Right cardiac atrium (tissue), 5 donors: ENCODE measurements at places on chromosomes 11 and 22. TPM values are rescaled to one million over a fixed set of nuclear protein-coding genes. Genes with fewer than 3 reads are reported as not detected.

Gene FERMT3
- 5.2 TPM for polyA plus RNA-seq

Gene DRD2
- polyA plus RNA-seq, result 0.05 TPM

Gene MIOX
- polyA plus RNA-seq, result not detected

Gene KRTAP5-8
- not detected for polyA plus RNA-seq

Gene SSTR3
- polyA plus RNA-seq, result not detected

Gene OLFML1
- 6.9 TPM for polyA plus RNA-seq

Gene SLC22A12
- polyA plus RNA-seq, result not detected

Gene E2F8
- 2.9 TPM for polyA plus RNA-seq

Gene PGA3
- 1.7 TPM for polyA plus RNA-seq
